ENCODE measurements at places on chromosomes 1 and 21.

- DNase-seq = no peak
Observed at GRCh38 chr21:32021319-32021994, 148.6 kb downstream of the HUNK start.

- DNase-seq = no peak
Observed at GRCh38 chr1:181896824-181897223, 164.7 kb downstream of the ZNF648 start.

- DNase-seq = no peak
Observed at GRCh38 chr1:178768423-178768822, 43.4 kb downstream of the RALGPS2 start.

GRCh38 chr1:187009320-187009719 is 180.6 kb downstream of the PLA2G4A start:
- DNase-seq = no peak

- no peak for DNase-seq
Observed at GRCh38 chr1:64363111-64363510, 106.8 kb upstream of the CACHD1 start.

DNA sequence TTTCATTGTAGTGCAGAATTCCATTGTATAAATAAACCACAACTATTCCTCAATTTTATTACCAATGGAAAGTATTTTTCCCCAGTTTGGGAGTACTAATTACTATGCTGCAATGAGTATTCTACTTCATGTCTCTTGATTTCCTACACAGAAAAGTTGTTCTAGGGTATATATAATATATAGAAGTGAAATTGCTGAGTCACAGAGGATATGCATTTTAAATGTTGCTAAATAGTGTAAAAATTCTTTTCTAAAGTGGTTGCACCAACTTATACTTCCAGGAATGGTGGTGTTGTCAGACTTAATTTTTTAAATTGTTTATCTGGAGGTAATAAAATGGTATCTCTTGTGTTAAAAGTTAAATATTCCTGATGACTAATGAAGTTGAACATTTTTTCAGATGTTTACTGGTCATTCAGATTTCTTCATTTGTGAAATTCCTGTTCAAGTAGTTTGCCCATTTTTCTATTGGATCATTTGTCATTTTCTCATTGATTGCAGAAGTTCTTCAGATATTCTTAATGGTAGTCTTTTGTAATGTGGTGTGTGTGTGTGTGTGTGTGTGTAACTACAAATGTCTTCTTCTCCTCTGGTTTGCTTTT is 19.1 kb upstream of the MYOG start:
- no peak for DNase-seq

DNA sequence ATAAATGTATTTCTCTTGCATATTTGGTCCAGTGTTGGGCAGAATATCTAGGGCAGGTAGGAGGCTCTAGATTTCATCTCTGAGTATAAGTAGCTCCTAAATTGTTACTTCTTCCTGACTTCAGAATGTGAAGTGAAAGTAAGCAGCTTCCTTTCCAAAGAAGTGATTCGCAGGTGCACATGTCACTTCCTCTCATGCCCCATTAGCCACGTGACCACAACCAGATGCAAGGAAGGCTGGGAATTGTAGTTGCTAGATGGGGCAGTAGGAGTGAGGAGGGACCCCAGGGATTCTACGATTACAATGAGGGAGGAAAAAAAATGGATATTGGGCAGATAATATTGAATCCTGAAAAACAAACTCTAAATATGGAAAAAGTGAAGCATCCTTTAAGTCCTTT is 113.2 kb upstream of the CYYR1 start:
- DNase-seq = no peak

Data from NCI-H146 (cell line).